Activated naive CD4-positive, alpha-beta T cell treated with anti-CD3 and anti-CD28 coated beads, Interleukin-2, amount 50 U/mL, for 72 hours (primary cell): ENCODE measurements at places on chromosomes 11 and 22.
A peak's percentile ranks its signal among the peaks of the same experiment; 100 is the strongest.

GRCh38 chr11:66327171-66328030 lies 8.8 kb downstream of the RIN1 start:
- DNase-seq = no peak

GRCh38 chr22:21661991-21662390 lies 3.8 kb upstream of the PPIL2 start:
- no peak for DNase-seq

DNA sequence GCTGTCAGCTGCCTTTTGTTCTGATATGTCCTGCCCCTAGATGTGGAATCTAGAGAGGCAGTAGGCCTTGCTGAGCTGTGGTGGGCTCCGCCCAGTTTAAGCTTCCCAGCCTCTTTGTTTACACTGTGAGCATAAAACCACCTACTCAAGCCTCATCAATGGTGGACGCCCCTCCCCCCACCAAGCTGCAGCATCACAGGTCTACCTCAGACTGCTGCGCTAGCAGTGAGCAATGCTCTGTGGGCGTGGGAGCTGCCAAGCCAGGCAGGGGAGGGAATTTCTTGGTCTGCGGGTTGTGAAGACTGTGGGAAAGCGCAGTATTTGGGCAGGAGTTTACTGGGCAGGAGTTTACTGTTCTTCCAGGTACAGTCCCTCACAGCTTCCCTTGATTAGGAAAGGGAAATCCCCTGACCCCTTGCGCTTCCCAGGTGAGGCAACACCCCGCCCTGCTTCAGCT lies 98.5 kb downstream of the SMCO4 start:
- no peak for DNase-seq

DNA sequence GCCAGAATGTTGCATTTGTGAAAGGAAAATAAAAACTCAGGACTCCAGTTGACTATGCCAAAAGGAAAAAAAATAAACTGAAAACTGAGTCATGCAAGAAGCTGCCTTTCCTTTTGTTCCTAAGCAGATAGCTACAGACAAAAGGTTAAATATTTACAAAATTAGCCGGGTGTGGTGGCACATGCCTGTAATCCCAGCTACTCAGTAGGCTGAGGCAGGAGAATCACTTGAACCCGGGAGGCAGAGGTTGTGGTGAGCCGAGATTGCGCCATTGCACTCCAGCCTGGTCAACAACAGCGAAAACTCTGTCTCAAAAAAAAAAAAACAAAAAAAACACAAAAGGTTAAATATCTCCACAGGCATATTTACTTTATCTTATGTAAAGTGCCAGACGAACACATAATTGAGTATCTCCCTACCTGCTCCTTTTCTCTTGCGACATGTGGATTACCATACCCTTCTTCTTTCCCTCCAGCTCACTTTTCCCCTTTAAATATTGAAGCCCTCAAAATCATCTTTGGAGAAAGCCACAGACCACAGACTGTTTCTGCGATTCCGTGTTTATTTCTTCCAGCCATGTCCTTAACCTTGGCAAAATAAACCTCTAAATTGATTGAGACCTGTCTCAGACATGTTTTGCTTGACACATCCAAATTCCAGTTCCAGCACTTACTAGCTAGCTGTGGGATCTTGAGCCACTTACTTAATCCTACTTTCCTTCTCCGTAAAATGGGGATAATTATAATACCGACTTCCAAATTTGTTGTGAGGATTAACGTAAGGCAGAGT lies 2.3 kb upstream of the SMPD1 start:
- DNase-seq = no peak

GRCh38 chr22:18024956-18025720 lies 777 bp upstream of the MICAL3 start:
- DNase-seq = no peak

GRCh38 chr11:114209904-114210303 lies 86.3 kb upstream of the NNMT start:
- DNase-seq = no peak

DNA sequence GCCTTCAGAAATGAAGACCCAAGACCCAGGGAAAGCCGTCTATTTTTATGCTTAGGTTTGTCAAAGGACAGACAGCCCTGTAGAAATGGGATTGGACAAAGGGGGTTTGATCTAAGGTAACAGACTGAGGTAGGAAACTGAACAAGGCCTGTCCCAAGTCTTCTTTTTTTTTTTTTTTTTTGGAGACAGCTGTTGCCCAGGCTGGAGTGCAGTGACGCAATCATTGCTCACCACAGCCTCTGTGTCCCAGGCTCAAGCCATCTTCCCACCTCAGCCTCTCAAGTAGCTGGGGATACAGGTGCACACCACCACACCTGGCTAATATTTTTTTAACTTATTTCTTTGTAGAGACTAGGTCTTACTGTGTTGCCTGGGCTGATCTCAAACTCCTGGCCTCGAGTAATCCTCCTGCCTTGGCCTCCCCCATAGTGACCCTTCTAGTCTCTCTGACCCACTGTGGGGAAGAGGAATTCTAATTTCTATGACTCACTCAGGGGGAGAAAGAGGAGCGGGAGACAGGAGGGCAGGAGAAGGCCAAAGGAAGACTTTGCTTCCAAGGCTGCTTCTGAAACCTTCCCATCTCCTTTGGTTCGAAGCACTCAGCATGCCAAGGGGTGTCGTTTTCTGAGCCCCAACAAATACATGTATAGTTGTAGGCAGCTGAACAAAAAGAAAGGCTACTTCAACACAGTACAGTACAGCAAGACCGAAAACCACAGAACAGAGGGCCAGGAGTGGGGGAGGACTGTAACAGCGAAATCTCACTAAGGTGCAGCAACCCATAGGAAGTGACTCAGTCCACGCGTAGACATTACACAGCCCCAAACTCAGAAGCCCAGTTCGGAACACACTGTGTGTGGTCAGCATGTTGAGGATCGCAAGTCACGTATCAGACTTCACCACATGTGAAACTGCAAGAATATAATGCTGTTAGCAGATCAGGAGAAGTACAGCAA lies 872 bp downstream of the TMA7B start:
- DNase-seq = peak; percentile 87

- DNase-seq = peak; percentile 54
Observed at GRCh38 chr22:41603873-41604332, 14.3 kb upstream of the PMM1 start.

DNA sequence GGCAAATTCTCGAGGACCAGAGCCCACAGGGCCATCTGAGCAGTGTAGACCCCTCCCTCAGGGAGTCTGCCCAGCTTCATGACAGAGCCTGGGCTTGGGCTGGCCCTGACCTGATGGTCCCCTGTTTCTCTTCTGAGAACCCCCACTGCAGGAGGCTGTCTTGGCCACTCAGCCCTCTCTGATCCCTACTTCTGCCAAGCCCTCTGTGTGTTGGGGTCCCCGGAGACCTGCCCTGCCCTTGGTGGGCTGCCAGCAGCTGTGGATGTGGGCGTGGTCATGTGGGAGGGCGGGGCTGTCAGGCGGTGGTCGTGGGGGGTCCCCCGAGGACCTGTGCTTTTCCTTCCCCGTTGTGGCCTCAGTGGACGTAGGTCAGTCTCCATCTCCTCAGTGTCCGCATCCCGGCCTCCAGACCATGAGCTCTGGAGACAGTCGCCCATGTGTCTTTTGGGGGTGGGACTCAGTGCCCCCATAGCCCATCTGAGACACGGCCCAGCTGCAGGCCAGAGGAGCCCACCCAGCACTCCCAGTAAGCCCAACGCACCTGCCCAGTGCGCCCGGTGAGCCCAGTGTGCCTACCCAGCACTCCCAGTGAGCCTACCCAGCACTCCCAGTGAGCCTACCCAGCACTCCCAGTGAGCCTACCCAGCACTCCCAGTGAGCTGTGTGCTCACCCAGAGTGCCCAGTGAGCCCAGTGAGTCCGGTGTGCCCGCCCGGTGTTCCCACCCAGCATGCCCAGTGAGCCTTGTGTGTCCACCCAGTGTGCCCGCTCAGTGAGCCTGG lies 409.2 kb downstream of the TBC1D22A start:
- DNase-seq = no peak

DNA sequence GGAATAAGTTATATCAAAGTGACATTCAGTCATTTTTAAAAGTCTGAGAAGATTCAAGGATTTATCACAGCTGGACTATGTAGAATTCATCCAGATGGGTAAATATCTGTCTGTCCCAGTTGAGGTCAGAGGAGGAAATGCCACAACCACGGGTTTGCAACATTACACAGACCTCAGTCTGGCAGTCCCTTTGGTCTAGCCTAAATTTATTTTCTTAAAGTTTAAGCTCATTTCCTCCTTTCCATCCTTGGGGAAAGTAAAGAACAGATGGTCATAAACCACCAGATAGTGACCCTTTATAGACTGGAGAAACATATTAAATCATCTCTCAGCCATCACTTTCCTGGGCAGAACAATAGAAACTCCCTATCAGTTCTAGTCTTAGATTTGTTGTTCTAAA lies 238.4 kb upstream of the DDI1 start:
- DNase-seq = no peak

DNA sequence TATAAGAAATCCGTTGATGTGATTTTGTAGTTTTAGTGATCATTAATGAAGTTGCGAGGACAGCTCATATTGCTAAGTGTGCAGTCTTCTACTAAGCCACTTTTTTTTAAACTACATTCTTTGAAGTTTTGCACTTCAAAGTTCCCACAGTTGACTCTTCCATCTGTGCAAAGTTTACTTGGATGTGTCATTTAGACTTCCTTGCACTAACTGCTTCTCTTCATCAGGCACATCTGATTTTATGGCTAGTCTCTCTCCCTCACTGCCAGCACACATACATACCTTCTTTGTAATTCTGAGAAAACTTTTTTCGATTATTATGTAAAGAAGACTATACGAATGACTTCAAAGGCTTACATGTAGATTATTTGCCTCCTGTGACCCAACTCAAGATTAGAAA lies 250.0 kb downstream of the DYNC2H1 start:
- no peak for DNase-seq

DNA sequence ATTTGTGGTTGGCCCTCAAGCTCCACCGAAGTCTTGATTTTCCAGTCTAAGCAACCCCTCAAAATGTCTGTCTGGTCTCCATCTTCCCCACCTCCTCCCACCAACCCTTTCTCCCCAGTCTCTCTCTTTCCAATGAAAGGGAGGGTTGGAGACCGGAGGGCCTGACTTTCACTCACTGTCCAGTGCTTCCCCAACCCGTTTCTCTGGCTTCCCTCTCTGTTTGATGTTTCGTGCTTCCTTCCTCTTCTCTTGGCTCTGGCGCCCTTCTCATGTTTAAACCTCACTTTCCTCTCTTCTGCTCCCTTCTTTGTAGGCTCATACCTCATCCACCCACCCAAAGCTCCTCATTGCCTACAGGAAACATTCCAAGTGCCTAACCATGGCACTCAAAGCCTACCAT lies 11.1 kb upstream of the VPS37C start:
- no peak for DNase-seq

- no peak for DNase-seq
Observed at GRCh38 chr22:43277091-43277490, 66.1 kb downstream of the SCUBE1 start.

- peak; percentile 100 for DNase-seq
Observed at GRCh38 chr11:65615229-65615949, at the start of gene PCNX3. TSS of gene PCNX3 (plus strand) at chr11:65615776. CDS start at chr11:65616312, 536 bp downstream.

GRCh38 chr11:76723142-76723541 lies 52.6 kb upstream of the LRRC32 start:
- no peak for DNase-seq

GRCh38 chr11:48007677-48008076 lies 27.3 kb downstream of the PTPRJ start:
- DNase-seq = no peak

GRCh38 chr22:44969817-44970216 lies 40.0 kb downstream of the PHF21B start:
- no peak for DNase-seq

DNA sequence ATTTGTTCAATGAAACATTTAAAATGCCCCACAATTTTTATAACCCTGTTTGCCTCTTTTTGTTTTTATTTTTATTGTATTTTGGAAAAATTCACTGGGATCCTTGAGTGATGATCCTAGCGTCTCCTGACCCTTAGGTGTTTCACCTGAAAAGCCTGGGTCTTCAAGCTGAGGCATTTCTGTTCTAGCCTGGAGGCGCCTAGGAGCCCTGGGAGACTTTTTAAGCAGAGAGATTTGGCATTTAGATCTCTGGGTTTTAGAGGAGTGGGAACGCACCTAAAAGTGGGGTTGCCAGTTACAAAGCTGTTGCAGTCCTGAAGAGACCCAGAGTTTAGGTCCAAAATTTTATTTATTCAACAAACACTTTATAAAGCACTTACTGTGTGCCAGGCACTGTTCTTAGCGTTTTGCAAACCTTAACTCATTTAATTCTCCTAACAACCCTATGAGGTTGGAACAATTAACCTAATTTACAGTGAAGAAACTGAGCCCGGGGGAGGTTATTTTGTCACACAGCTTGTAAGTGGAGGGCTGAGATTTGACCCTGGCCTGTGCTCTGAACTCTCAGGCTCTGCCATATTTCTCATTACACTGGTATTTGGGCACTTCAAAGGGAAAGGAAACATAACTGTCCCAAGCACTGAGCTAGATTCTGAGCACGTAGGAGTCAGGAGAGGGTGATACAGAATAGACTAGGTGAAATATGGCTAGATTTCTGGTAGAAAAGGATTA lies 834 bp upstream of the FADS1 start:
- DNase-seq = no peak

DNA sequence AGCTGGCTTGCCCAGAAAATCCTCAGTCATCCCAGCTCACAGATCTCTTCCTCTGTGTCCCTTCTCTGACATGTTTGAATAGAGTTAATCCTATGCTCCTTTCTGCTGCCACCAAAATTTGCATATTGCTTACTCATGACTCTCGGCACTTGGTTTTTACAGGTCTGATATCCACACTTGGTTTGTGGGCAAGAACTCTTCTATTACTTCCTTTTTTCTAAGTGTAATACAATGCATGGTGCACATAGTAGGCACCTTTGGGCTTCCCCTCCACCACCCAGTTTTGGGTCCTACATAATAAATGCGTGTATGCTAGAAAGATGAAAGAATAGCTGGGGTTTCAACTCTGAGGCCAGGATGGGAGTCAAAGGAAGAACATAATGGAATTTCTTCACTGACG lies 69.7 kb upstream of the GRK3 start:
- no peak for DNase-seq

DNA sequence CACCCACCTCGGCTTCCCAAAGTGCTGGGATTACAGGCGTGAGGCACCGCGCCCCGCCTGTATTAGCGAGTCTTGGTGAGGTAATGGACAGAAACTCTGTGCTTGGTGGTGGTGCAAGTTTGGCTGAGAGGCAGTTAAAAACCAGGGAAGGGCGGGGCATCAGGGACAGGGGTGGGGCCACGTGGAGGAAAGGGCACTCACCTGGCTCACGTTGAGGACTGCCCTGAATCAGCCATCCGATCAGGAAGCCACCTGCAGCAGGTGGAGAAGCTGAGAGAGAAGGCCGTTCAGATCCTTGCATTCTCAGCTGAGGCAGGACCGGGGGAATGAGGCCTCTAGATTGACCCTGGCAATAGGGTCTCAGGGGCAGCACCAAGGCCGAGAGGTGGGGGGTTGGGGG lies 12.1 kb upstream of the CHRM1 start:
- no peak for DNase-seq
